Activated B cell treated with CpG ODN at 0.5 μM for 24 hours (primary cell): ENCODE measurements at places on chromosomes 11 and 22. TPM values are rescaled to one million over a fixed set of nuclear protein-coding genes. Genes with fewer than 3 reads are reported as not detected.

Gene LSP1
- total RNA-seq = 301 and 303 TPM in 2 replicates

- DNase-seq = no peak
- H3K36me3 ChIP-seq = no peaks in the 10 kb centered on the region
- peaks cover 29% of the 10 kb centered on the region for H3K27me3 ChIP-seq
- no peaks in the 10 kb centered on the region for H3K4me1 ChIP-seq
- H3K27ac ChIP-seq = no peak overlapping the region
- no peak overlapping the region for H3K4me3 ChIP-seq
These were observed 76.0 kb downstream of the TRIM29 start for GRCh38 chr11:120061761-120062560.

- H3K27me3 ChIP-seq = no peaks in the 10 kb centered on the region
- H3K4me3 ChIP-seq = no peak overlapping the region
- peaks cover 18% of the 10 kb centered on the region for H3K36me3 ChIP-seq
- no peak for DNase-seq
- no peak overlapping the region for H3K27ac ChIP-seq
- no peaks in the 10 kb centered on the region for H3K4me1 ChIP-seq
These were observed 54.8 kb upstream of the PITPNB start for GRCh38 chr22:27973846-27974245.

GRCh38 chr11:110428956-110429730 lies 605 bp upstream of the FDX1 start:
- no peaks in the 10 kb centered on the region for H3K27me3 ChIP-seq
- H3K36me3 ChIP-seq = peaks cover 7% of the 10 kb centered on the region
- H3K27ac ChIP-seq = peak overlapping the region; percentile 74
- H3K4me3 ChIP-seq = peak overlapping the region; percentile 76
- H3K4me1 ChIP-seq = peaks cover 42% of the 10 kb centered on the region

DNA sequence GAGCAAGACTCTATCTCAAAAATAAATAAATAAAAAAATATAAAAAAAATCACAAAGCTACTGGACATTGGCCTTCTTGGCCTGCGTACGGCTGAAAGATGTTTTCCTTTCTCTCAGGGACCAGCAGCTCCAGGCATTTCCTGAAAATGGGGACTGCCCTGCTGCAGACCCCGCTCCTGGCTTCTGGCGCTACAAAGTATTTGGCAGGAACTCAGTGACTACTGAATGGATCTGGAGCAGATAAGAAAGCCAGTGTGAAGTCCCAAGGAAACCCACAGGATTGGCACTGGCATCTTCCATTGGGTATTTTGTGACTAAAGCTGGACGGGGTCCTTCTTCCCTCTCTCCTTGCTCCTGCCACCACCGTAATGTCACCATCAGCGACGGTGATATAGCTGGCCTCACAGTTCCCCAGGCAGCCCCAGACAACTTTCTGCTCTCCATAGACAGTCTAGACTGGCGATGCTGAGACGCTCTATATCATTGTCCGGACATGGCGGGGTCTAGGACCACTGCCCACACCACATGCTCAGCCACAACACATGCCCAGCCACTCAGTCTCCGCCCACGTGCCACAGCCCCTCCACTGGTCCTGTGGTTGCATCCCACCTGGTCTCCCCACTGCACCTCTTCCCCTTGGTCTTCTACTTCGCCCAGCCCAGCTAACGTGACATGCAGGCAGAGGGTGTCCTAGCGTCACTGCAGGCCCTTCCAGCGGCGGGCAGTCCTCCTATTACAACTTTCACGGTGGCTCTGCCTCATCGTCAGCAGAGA lies 22.7 kb upstream of the YPEL1 start:
- no peak overlapping the region for H3K4me3 ChIP-seq
- H3K27me3 ChIP-seq = no peaks in the 10 kb centered on the region
- peaks cover 57% of the 10 kb centered on the region for H3K36me3 ChIP-seq
- no peak overlapping the region for H3K27ac ChIP-seq

Gene HTR3A
- total RNA-seq = 15.3 and 15.6 TPM in 2 replicates

GRCh38 chr11:8287703-8288102 lies 24.0 kb upstream of the LMO1 start:
- H3K27me3 ChIP-seq = peaks cover 6% of the 10 kb centered on the region
- H3K4me3 ChIP-seq = no peak overlapping the region
- H3K36me3 ChIP-seq = no peaks in the 10 kb centered on the region

GRCh38 chr11:73085189-73085875 lies 56.8 kb downstream of the FCHSD2 start:
- H3K27me3 ChIP-seq = no peaks in the 10 kb centered on the region
- DNase-seq = no peak
- peak overlapping the region; percentile 48 for H3K4me3 ChIP-seq

- H3K27ac ChIP-seq = no peak overlapping the region
- H3K27me3 ChIP-seq = no peaks in the 10 kb centered on the region
- H3K4me1 ChIP-seq = peaks cover 47% of the 10 kb centered on the region
- no peak overlapping the region for H3K4me3 ChIP-seq
- no peaks in the 10 kb centered on the region for H3K36me3 ChIP-seq
These were observed 20.0 kb downstream of the APLP2 start for GRCh38 chr11:130089674-130090073.

Gene LRP4
- total RNA-seq = 0.16 TPM in 1 of 2 replicates, not detected in the other

GRCh38 chr11:92276773-92277172 lies 52.2 kb downstream of the FAT3 start:
- no peaks in the 10 kb centered on the region for H3K27me3 ChIP-seq
- no peak overlapping the region for H3K27ac ChIP-seq
- H3K36me3 ChIP-seq = no peaks in the 10 kb centered on the region

Gene UBQLNL
- total RNA-seq = 0.29 and 0.34 TPM in 2 replicates

Gene OR10A2
- not detected in 2 replicates for total RNA-seq

Gene PANX1
- 9.2 and 11.2 TPM in 2 replicates for total RNA-seq

- H3K27me3 ChIP-seq = no peaks in the 10 kb centered on the region
- peak overlapping the region; percentile 98 for H3K27ac ChIP-seq
- H3K4me3 ChIP-seq = peak overlapping the region; percentile 73
- DNase-seq = no peak
These were observed 61.1 kb upstream of the CD44 start for GRCh38 chr11:35077709-35078469.

DNA sequence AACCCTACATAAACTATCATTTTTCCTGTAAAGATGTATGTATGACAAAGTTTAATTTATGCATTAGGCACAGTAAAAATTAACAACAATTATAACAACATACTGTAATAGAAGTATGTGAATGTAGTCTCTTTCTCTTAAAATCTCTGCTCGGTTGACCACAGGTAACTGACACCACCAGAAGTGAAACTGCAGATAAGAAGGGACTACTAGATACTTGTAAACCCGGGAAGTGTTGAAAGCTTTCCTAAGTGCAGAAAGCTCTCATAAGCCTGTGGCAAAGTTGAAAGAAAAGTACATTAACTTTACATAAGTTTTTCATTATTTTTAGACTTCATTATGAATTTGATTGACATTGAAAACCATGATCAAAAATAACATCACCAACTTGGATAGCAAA lies 1173.3 kb downstream of the LRRC4C start:
- H3K27me3 ChIP-seq = no peaks in the 10 kb centered on the region
- H3K4me3 ChIP-seq = no peak overlapping the region
- H3K4me1 ChIP-seq = no peaks in the 10 kb centered on the region
- H3K27ac ChIP-seq = no peak overlapping the region
- DNase-seq = no peak

GRCh38 chr11:43687120-43687791 lies 6.7 kb downstream of the HSD17B12 start:
- no peak overlapping the region for H3K27ac ChIP-seq
- no peak overlapping the region for H3K4me3 ChIP-seq
- no peak for DNase-seq
- H3K36me3 ChIP-seq = peaks cover 30% of the 10 kb centered on the region
- H3K4me1 ChIP-seq = peaks cover 28% of the 10 kb centered on the region

GRCh38 chr22:25651332-25652085 lies 87.0 kb downstream of the GRK3 start:
- peaks cover 31% of the 10 kb centered on the region for H3K36me3 ChIP-seq
- peak overlapping the region; percentile 44 for H3K4me3 ChIP-seq
- H3K27ac ChIP-seq = peak overlapping the region; percentile 88
- H3K4me1 ChIP-seq = peaks cover 74% of the 10 kb centered on the region

GRCh38 chr11:82092904-82093303 lies 640.8 kb downstream of the FAM181B start:
- no peak for DNase-seq
- no peak overlapping the region for H3K4me3 ChIP-seq
- H3K4me1 ChIP-seq = no peaks in the 10 kb centered on the region
- H3K36me3 ChIP-seq = no peaks in the 10 kb centered on the region

DNA sequence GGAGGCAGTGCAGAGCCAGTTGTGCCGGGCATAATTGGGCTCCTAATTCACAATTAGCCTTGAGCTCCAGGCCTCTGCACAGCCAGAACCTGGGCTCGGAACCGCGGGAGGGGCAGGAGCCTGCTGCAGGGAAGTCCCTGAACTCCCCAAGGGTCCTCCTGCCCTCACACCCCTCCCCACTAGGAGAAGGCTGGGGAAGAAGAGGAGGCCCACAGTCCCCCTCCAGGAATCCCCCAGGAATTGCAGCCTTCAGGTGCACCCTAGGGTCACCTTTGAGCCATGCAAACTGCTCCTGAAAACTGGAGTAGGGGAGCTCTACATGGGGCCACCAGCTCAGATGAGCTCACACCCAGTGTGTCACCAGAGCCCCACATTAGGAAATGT lies 93.8 kb upstream of the LMO1 start:
- H3K36me3 ChIP-seq = no peaks in the 10 kb centered on the region
- no peak for DNase-seq
- no peak overlapping the region for H3K27ac ChIP-seq
- peaks cover 22% of the 10 kb centered on the region for H3K27me3 ChIP-seq
- peaks cover 6% of the 10 kb centered on the region for H3K4me1 ChIP-seq

- no peaks in the 10 kb centered on the region for H3K36me3 ChIP-seq
- H3K4me1 ChIP-seq = peaks cover 2% of the 10 kb centered on the region
- H3K27ac ChIP-seq = no peak overlapping the region
- DNase-seq = no peak
- peaks cover 15% of the 10 kb centered on the region for H3K27me3 ChIP-seq
These were observed 14.9 kb upstream of the TSKU start for GRCh38 chr11:76768088-76768908.

Gene MEI1
- total RNA-seq = 28.9 and 31.3 TPM in 2 replicates

Gene ZNRF3
- 0.51 and 0.69 TPM in 2 replicates for total RNA-seq

DNA sequence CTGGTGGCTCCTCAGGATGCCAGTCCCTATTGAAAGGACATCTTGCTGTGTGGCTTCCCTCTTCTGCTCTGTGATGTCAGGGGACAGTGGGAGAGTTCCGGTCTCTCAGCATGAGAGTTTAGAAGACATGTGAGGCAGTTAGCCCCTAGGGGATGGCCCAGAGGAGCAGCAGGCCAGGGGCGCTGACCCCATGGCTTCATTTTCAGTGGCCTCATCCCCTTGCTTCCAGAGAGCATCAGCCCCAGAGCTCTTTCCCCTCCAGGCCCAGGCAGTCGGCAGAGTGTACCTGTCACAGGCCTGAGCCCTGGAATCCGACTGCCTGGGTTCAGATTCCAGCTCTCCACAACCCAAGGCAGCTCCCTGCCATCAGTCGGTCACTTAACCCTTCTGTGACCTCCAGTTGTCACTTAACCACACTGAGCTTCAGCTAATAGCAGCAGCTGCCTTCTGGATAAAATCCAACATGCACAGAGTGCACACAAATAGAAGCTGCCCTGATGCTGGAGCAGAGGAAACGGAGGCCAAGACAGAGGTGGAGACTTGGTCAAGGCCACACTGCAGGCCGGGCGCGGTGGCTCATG lies 14.1 kb upstream of the LRRC10B start:
- H3K4me1 ChIP-seq = no peaks in the 10 kb centered on the region
- H3K36me3 ChIP-seq = no peaks in the 10 kb centered on the region
- H3K4me3 ChIP-seq = no peak overlapping the region
- peaks cover 3% of the 10 kb centered on the region for H3K27me3 ChIP-seq
- DNase-seq = no peak
- H3K27ac ChIP-seq = no peak overlapping the region

DNA sequence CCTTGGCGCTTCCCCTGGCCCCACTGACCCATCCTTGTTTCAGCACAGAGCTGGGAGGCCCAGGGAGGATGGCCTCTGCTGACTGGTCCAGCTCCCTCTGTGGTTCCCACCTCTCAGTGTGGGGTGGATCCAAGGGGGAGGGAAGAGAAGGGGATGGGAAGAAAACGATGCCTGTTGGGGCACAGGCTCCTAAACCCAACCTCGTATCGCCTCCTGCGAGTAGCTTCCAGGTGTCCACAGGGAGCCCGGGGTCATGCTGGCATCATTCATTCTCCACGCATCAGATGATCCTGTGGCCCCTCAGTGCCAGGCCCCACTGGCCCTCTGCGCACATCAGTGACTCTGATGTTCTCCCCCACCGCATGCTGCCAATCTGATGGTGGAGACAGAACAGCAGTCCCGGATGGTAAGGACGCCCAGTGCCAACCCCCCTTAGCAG lies 5.1 kb downstream of the MYEOV start:
- no peaks in the 10 kb centered on the region for H3K36me3 ChIP-seq
- no peak for DNase-seq
- H3K4me3 ChIP-seq = peak overlapping the region; percentile 70

DNA sequence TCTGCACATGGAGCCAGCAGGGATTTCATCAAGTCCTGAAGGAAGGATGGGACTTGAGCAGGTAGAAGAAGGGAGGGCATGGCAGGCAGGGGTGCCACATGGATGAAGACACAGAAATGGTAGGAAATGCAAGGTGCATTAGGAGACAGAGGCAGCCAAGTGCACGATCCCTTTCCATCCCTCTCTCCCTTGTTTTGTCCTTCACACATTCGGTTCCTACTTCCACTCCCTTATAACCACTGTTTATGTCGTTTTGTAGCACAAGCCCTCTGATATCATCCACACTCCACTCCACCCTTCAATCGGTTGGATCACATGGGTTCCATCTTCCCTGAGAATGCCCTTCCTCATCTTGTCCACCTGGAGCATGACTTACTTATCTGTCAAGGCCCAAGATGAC lies 35.2 kb downstream of the IFT27 start:
- no peaks in the 10 kb centered on the region for H3K4me1 ChIP-seq
- H3K27me3 ChIP-seq = peaks cover 31% of the 10 kb centered on the region
- no peaks in the 10 kb centered on the region for H3K36me3 ChIP-seq
- no peak overlapping the region for H3K4me3 ChIP-seq
- DNase-seq = no peak

Gene RAB39A
- 3.6 and 4.1 TPM in 2 replicates for total RNA-seq

Gene OR2AG1
- not detected in 2 replicates for total RNA-seq

- no peaks in the 10 kb centered on the region for H3K27me3 ChIP-seq
- H3K4me3 ChIP-seq = no peak overlapping the region
- no peak overlapping the region for H3K27ac ChIP-seq
- DNase-seq = no peak
- peaks cover 7% of the 10 kb centered on the region for H3K4me1 ChIP-seq
These were observed 138.1 kb downstream of the SLC1A2 start for GRCh38 chr11:35281169-35281688.

Gene OR8A1
- not detected in 2 replicates for total RNA-seq

DNA sequence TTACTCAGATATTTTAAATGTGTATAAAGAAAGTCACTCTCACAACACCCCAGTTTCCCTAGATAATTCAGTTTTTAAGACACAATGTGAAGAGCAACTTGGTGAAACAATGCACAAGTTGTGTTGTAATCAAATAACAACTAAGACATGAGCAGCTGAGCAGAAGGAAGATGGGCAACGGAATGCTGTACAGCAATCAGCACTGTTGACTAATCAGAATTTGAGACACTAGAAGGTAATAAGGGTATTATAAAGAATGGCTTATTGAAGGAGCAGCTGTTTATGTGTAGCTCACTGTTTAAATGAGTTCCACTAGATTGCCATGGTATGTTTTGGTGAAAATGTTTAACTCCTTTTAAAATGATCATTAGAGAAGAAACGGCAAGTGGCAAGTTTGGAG lies 60.1 kb downstream of the SOX6 start:
- H3K36me3 ChIP-seq = no peaks in the 10 kb centered on the region
- H3K4me3 ChIP-seq = no peak overlapping the region
- no peak overlapping the region for H3K27ac ChIP-seq

Gene MOGAT2
- 0.22 TPM in 1 of 2 replicates, not detected in the other for total RNA-seq

Gene TREH
- total RNA-seq = not detected in 2 replicates

GRCh38 chr22:29663180-29663821 lies 56.5 kb upstream of the CABP7 start:
- DNase-seq = no peak
- peaks cover 72% of the 10 kb centered on the region for H3K36me3 ChIP-seq
- peaks cover 3% of the 10 kb centered on the region for H3K4me1 ChIP-seq
- no peak overlapping the region for H3K27ac ChIP-seq
- no peak overlapping the region for H3K4me3 ChIP-seq
